Body of pancreas (tissue), 4 donors: ENCODE measurements at places on chromosomes 12 and 14. TPM values are rescaled to one million over a fixed set of nuclear protein-coding genes. Genes with fewer than 3 reads are reported as not detected.
A peak's percentile ranks its signal among the peaks of the same experiment; 100 is the strongest.

Gene ARHGAP5
- 58.4 TPM for total RNA-seq

Gene PLBD1
- 14.5 TPM for total RNA-seq

Gene CDCA3
- 0.52 TPM for total RNA-seq

Gene MYO1H
- total RNA-seq, result not detected

DNA sequence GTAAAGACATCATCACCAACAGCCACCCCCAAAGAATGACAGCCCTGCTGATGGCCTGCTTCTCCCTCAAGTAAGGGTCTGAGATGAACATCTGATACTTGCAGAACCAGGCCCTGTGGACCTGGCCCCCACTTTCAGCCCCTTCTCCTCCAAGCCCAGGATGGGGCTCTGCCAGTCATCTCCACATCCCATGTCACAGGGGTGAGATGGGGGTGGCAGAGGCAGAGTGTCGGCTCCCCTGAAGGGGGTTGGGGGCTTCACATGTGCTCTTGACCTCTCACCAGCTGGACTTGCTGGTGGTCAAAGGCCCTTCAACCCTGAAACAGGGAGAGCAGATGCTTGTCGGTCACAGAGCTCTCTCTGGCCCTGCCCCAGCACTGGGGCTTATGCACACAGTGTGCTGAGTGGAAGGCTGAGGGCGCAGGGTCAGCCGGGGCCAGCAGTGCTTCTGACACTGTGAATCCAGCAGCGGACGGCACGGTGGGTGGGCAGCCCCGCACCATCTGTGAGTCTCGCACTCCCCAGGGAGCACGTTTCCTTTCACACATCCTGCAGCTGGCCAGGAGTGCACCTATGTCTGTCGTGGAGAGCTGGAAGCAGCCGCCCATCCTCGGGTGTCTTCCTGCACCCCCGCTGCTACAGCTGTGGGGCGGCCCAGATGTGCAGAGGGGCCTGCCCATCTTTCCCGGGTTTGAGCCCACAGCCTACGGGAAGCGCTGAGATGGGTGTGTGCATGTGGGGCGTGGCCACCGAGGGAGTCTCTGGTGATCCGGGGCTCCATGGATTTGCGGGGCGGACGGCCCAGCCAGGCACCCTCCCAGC is 94.3 kb downstream of the ADGRD1 start:
- no peak for DNase-seq

GRCh38 chr12:50050410-50051098 is 6.8 kb upstream of the ASIC1 start:
- DNase-seq, result peak; percentile 53

DNA sequence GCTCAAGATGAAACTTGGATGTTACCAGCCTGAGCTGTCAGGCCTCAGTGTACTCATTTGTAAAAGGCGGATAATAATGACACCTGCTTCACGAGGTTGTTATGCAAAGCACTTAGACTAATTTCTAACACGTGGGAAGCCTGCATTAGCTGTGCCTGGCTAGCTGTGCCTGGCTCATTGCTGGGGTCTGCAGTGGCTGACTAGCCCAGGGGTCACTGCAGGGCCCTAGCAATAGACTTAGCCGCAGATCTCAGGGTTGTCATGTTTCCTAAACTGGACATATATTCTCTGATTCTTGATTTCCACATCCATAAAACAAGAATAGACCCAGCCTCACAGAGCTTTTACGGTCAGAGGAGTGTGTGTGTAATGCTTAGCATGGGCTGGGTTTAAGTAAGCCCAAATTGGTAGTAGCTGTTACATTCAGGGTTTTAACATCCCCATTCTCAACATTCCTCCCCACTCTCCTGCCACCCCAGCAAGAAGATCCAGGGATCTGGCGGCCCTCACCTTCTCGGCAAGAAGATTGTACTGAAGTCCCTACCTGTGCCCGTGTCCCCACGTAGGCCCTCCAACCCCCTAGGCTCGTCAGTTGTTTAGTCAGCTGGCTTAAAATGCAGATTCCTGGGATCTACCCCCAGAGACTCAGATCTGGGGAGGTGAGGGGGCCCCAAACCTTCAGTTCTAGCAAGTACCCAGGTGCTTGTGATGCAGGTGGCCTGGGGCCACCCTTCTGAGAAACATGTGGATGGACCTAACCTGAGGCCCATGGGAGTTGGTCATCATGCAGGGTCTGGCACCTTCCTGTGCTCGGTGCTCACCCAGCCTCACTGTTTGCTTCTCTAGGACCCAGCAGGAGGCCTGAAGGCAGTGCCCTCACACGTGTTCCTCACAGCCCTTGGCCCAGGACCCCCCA is 8.6 kb downstream of the NR4A1 start:
- no peak for DNase-seq

DNA sequence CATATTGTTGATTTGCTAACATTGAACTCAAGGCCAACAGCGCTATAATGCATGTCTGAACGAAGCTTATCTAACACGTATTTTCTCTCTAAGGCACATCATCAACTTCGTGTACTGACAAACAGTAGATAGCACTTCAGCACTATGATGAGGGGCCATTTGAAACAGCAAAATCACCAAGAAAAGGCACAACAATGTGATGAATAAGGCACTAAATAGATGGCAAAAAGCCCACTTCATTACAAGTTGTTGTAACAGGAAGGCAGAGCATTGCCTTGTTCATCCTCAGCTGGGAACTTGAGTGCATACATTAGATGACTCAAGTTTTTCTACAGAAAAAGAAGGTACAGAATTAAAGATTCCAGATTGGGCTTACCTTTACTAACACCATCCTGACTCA is 75.2 kb downstream of the LIN7A start:
- DNase-seq, result no peak

GRCh38 chr12:72574138-72574537 is 302.0 kb downstream of the TRHDE start:
- no peak for DNase-seq
